ENCODE measurements at places on chromosomes 1 and 21. TPM values are rescaled to one million over a fixed set of nuclear protein-coding genes. Genes with fewer than 3 reads are reported as not detected.

PLEKHA6 gene
- under 0.01 TPM for total RNA-seq

CD84 gene
- not detected for total RNA-seq

LCE2B gene
- total RNA-seq, result not detected

KRTAP21-2 gene
- not detected for total RNA-seq

NHLH1 gene
- total RNA-seq, result not detected

TRABD2B gene
- 0.28 TPM for total RNA-seq

CLK2 gene
- total RNA-seq, result 25.7 TPM

SERTAD4 gene
- 12.1 TPM for total RNA-seq

LIPI gene
- not detected for total RNA-seq

CACNA1E gene
- total RNA-seq, result under 0.01 TPM

UBE2J2 gene
- total RNA-seq, result 31.3 TPM

GSTM5 gene
- 3.9 TPM for total RNA-seq

OR2AK2 gene
- total RNA-seq, result not detected

CYP4Z1 gene
- total RNA-seq, result not detected

TMEM81 gene
- total RNA-seq, result 2.7 TPM

RNF186 gene
- total RNA-seq, result not detected

RXFP4 gene
- under 0.01 TPM for total RNA-seq

CRP gene
- total RNA-seq, result not detected

S100A1 gene
- not detected for total RNA-seq

WNT9A gene
- total RNA-seq, result 0.38 TPM

SPRR3 gene
- total RNA-seq, result not detected

COL11A1 gene
- 5.9 TPM for total RNA-seq

SLC30A10 gene
- total RNA-seq, result not detected

LIN28A gene
- total RNA-seq, result not detected

PDPN gene
- 0.77 TPM for total RNA-seq

CD101 gene
- total RNA-seq, result under 0.01 TPM

LRRC53 gene
- total RNA-seq, result not detected

MROH9 gene
- 0.85 TPM for total RNA-seq

TNFRSF18 gene
- not detected for total RNA-seq

ILDR2 gene
- total RNA-seq, result under 0.01 TPM

CD52 gene
- not detected for total RNA-seq

SPRR5 gene
- total RNA-seq, result not detected

GIPC2 gene
- 5.9 TPM for total RNA-seq

PFDN2 gene
- 28.8 TPM for total RNA-seq

SPATA45 gene
- 1.1 TPM for total RNA-seq

RBM11 gene
- 0.85 TPM for total RNA-seq

TPTE gene
- not detected for total RNA-seq

GLIS1 gene
- 0.56 TPM for total RNA-seq

ANGPTL1 gene
- total RNA-seq, result 4.6 TPM

A3GALT2 gene
- not detected for total RNA-seq

RAP1A gene
- 19.7 TPM for total RNA-seq

DNAJC16 gene
- 16.9 TPM for total RNA-seq

CBS gene
- total RNA-seq, result 47.0 TPM

Data from regular cardiac myocyte (primary cell).